ENCODE measurements at places on chromosomes 13 and 19.

GRCh38 chr13:84912720-84913119, 886.5 kb downstream of the SLITRK6 start:
- no peak for DNase-seq

DNA sequence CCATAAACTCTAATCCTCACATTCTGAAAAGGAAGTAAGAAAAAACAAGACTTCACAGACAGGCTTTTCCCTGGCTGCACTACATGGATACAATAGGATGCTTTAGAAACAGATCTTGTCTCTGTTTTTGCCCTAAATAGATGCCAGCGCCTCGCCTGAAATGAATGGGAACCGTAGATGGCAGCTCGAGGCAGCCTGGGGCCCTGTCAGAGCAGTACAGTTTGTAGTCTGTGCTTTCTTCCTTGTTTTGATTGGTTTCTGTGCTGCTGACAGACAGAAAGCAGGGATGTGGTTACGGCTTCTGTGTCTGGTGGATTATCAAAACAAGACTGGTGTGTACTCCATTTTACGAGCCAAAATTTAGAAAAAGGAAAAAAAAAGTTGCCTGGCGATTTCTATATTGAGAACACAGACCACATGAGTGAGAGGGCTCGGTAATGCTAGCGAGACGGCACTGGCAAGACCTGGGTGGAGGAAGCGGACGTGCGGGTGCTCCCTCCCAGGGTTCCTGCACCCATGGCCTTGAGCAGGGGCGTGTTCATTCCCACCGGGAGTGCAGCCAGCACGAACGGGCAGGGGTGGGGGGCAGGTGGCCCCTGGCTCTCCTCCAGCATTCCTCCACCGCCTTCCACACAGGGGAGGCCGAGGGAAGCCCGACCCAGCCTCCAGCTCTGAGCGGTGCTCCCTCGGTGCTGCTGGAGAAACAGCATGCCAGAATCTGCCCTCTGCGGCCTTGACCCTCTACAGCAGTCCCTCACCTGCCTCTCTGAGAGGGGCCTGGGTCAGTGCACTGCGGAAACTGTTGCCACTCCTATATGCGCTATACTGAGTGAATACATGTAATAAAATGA, 37.6 kb upstream of the C1QTNF9 start:
- peak; percentile 90 for DNase-seq

DNA sequence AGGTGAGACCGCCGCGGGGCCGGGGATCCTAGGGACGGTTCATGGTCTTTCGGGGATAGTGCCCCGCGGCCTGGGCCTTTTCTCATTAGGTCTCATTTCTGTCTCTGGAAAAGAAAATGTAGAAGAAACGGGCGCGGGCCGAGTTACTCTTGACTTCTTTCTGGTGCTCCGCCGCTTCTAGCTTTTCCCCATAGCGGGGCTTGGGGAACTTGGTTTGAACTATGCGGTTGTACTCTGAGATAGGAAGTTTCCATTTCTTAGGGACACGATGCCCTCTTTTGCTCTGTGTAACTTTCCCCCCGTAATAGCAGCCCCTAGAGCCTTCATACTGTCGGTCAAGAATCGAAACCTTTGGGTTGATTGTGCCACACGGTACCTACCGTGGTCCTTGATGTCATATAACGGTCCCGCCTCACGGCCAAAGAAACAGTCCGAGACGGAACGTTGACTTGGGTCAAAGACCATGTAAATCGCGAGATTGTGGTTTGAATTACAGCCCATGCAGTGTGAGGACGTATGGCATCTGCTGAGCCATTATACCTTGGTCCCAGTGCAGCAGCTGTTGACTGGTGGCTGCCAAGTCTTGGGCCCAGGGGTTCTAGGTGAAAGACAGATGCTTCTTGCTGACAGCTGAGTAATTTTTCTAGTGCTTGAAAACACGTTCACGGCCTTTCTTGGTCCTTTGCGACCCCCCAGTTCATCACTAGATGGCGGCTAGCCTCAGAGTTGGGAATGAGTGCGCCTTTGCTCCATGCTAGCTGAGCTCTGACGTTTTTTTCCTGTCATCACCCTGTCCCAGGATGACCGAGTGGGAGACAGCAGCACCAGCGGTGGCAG, 487 bp downstream of the RPS5 start:
- no peak for DNase-seq

DNA sequence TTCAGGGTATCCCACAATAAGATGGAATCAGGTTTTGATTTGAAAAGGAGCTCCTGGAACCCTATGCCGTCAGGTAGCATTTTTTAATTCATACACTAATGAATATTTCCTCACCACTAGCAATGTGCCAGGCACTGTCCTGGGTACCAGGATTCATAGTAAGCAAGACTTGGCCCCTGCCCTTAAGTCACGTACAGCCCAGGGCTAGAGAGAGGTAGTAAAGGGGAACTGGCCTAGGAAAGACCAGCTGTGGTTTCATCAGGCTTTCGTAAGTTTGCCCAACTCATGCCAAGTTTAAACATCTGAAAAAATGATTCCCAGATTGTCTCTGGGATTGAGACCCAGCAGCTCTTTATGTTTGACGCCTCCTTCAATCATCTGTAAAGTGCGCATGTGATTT, 45.9 kb upstream of the AMER2 start:
- DNase-seq = no peak

DNA sequence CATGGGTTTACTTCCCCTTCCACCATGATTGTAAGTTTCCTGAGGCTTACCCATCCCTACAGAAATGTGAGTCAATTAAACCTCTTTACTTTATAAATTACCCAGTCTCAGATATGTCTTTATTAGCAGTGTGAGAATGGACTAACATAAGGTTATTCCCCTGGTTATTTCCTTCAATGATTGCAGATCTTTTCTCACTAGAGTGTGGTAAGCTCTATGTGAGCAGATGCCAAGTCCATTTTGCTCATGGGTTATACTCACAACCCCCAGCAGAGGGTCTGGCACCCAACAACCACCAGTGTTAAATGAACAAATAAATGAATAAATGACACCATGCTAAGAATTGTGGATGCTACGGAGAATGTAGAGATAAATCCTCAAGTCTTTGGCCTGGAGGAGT, 472.8 kb downstream of the LIG4 start:
- DNase-seq = no peak

GRCh38 chr19:18701250-18701608, 17.7 kb downstream of the CRTC1 start:
- no peak for DNase-seq

DNA sequence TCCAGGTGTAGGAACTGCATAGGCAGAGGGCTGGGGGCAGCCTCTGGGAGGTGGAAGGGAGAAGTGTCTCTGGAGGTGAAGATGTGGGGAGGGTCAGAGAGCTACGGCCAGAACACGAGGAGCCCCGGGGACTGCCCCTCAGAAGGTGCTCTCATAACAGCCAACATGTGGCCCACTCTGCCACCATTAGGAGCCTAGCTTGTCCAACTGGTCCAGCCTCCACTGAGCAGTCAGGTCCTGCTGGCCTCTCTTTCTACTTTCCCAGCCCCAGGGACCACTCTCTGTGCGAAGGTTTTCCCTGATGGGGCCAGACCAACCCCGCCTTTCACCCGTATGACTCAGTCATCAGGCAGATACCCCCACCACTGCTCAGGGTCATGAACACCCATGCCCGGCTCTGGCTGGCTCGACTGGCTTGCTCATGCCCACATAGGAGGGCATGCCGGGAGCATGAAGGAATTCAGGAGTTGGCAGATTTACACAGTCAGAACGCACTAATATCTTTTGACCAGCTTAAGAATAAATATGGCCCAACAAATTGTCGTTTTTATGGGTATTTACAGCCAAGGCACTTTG, 37.5 kb upstream of the C19orf12 start:
- DNase-seq = no peak

- peak; percentile 14 for DNase-seq
Measured at GRCh38 chr19:15623711-15624318, 8.8 kb downstream of the CYP4F8 start.

GRCh38 chr13:99606324-99607066, 105.2 kb downstream of the TM9SF2 start:
- peak; percentile 83 for DNase-seq

GRCh38 chr13:66312312-66313087, 917.6 kb downstream of the PCDH9 start:
- DNase-seq = no peak

DNA sequence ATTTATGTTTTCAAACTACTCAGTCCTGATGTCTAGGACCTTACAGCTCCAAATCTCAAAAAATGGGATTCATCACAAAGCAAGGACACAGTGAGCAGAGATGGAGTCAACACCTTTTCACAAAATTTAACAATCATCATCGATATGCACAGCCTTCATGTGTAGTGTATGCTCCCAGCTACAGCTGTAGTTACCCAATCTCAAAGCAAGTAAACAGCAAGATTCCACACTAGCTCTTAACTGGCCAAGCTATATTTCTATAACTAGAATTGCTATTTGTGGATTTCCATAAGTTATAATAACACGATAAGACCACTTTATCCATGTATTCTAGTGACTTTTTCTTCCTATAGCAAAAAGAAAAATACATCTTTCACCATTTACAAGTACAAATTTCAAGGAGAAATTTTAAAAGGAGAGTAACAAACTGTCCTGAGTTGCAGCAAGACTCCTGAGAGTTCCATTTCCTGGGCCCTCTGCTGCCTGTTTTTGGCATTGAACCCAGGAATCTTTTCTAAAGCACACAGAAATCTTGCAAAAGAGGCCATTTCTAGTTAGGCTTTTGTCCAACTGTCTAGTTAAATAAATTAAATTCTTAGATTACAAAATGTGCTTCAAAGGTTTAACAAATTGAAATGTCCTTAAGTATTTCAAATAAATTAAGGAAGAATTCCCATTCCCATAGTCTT, 460.6 kb downstream of the FGF14 start:
- no peak for DNase-seq

GRCh38 chr13:45316338-45316737, 24.6 kb downstream of the TPT1 start:
- no peak for DNase-seq

- no peak for DNase-seq
Measured at GRCh38 chr13:41608111-41608838, 150.9 kb downstream of the RGCC start.

GRCh38 chr19:48480183-48480557, 11.0 kb downstream of the CYTH2 start:
- DNase-seq = peak; percentile 66

- DNase-seq = no peak
Measured at GRCh38 chr13:33364192-33364591, 78.6 kb upstream of the STARD13 start.

Measured in umbilical cord (tissue), 2 donors.